B cell (primary cell): ENCODE measurements at places on chromosomes 3 and 15.

GRCh38 chr3:149120051-149120972, 9.1 kb upstream of the HPS3 start:
- peak; percentile 80 for DNase-seq

DNA sequence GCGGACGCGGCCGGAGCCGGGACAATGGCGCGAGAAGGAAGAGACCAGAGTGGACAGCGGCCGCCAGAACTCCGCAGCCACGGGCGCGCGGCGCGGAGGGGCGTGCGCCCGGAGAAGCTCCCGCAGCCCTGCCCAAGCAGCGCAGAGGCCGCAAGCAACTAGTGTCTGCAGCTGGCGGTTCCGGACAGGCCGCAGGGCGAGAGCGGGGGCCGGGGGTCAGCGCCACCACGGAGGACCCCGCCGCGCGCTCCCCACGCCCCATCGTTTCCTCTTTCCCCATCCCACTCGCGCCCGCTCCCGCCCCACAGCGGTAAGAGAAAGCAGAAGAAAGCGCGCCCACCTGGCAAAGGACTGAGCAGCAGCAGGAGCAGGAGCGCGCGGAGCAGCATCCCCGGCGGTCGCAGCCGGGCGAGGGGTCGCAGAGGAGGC, 440 bp downstream of the PRTG start:
- DNase-seq: peak; percentile 29

GRCh38 chr3:112038863-112039262, 4.3 kb downstream of the TMPRSS7 start:
- peak; percentile 33 for DNase-seq

GRCh38 chr15:78943692-78944091, 1.2 kb downstream of the CTSH start:
- DNase-seq: no peak

DNA sequence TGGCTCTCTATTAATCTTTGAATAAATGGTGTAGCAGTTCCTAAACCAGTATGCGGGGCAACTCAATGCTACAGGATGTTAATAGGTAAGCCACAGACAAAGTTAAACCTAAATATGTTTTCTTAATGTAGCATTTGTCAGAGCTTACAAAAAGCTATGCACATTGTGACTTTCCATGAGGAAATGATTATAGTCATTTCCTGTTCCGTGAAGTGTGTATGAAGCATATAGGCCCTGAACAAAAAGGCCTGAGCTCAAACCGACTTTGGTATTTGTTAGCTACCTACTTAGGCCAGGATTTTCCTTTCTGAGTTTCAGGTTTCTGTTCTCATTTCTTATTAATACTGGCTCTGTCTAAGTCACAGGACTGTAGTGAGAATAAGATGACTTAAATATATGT, 14.2 kb downstream of the ZNF80 start:
- peak; percentile 63 for DNase-seq

GRCh38 chr3:66453651-66454463, 47.0 kb downstream of the LRIG1 start:
- DNase-seq: no peak

DNA sequence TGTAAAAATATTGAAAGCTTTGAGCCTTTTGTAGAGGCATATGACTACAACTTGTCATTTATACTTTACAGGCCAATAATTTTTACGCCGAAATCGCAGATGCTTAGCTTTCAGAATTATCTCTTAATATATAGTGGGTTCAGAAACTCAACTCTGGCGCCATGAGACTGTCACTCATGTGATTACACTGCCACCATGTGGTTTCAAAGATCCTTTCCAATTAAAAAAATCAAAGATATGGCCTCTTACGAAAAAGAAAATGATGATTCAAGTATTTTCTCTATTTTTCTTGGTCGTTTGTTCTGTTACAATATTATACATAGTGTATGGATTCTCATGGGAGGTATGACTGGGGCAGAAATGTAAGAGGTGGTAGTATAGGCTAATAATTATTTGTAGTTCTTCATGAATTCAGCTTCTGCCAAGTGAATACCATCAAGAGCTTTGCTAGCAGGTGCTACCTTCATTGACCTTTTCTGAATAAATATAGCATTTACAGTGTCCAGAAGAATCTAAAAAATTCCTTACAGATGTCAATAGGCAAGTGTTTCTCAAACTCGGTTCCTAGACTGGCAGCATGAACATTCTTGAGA, 751.7 kb upstream of the GOLIM4 start:
- peak; percentile 15 for DNase-seq

DNA sequence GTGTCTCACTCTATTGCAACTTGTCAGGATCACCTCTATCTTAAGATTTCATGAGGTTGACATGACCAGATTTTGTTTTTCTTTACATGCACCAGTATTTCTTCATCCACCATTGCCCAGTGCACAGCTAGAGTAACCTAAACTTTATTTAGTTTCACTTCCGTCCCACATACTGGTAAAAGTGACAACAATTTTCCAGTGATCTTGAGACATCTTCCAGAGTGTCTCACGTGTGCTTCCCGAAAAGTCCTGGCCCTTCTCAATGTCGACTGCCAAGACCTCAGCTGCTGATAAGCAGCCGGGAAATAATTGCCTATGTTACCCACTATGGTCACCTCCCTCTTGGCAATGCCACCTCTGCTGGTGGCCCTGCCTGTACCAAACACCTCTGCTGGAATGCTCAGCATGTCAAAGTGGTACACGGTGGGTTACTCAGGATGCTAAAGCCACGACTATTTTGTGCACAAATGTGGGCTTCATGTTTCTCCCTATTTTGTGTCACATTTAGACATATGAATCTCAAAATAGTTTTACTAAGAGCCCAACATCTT, 379.7 kb upstream of the TGFBR2 start:
- no peak for DNase-seq

GRCh38 chr15:93485438-93486327, 396.7 kb upstream of the RGMA start:
- DNase-seq: no peak

DNA sequence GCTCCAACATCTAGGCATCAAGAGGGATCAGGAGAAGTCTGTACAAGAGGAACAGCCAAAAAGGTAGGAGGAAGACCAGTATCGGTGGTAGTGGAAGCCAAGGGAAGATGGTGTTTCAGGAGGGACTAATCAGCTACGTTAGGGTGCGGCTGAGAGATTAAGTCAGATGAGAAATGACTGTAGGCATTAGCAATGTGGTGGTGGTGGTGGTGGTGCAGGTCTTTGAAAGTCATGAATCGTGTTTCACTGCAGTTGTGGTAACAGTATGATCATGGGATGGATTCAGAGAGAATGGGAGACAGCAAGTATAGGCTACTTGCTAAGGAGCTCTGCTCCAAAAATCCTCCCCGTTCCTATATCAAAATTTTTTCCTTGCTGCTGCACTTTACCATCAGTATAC, 35.5 kb downstream of the ASTE1 start:
- DNase-seq: no peak

GRCh38 chr15:87354661-87355410, 901.7 kb downstream of the NTRK3 start:
- no peak for DNase-seq

GRCh38 chr3:99410789-99411311, 227.5 kb upstream of the COL8A1 start:
- no peak for DNase-seq

- DNase-seq: no peak
Observed at GRCh38 chr3:157238457-157238856, 78.5 kb upstream of the CCNL1 start.

GRCh38 chr15:56538901-56539545, 74.1 kb upstream of the MNS1 start:
- no peak for DNase-seq

- DNase-seq: no peak
Observed at GRCh38 chr3:122476532-122476931, 38.2 kb downstream of the KPNA1 start.

GRCh38 chr3:61848885-61849284, 287.5 kb downstream of the PTPRG start:
- no peak for DNase-seq

DNA sequence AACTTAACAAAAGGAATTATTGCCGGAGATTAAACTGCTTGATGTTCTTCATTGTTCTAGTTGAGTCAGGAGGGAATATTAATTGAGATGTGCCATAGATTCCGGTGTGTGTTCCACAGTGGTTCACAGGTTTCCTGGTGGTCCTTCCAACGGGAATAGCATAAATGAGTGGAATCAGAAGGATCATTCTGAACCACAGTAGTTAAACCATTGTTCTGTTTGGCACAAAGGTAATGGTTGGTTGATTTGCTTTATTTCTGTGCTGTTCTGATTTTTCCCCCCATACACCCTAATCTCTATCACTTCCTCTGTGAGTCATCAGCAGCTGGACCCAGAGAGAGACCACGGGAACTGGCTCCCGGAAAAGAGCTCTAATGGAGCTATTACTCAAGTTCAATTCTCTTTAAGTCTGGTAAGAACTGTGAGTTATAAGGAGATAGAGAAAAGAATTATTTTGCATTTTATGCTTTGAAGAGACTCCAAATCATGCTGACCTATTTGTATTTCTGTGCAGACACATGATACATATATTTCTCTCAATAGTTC, 627.2 kb downstream of the ZIC1 start:
- no peak for DNase-seq

GRCh38 chr3:134354612-134355251, 19.5 kb downstream of the AMOTL2 start:
- no peak for DNase-seq

DNA sequence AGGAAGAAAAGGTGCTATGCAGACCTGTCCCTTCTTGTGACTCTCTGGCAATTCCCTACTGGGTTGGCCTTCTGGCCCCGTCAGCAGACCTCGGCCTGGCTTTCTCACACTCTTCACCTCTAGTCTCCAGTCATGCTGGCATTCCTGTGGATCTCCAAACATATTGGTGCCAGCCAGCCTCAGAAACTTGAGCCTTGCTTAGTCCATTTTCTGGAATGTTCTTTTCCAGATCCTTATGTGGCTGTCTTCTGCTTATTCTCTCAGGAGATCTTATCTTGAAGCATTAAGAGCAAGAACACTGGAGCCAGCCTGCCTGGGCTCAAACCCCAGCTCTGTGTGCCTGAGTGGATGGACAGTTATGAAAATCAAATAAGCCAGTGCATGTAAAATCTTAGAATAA, 88.2 kb upstream of the NTRK3 start:
- no peak for DNase-seq

DNA sequence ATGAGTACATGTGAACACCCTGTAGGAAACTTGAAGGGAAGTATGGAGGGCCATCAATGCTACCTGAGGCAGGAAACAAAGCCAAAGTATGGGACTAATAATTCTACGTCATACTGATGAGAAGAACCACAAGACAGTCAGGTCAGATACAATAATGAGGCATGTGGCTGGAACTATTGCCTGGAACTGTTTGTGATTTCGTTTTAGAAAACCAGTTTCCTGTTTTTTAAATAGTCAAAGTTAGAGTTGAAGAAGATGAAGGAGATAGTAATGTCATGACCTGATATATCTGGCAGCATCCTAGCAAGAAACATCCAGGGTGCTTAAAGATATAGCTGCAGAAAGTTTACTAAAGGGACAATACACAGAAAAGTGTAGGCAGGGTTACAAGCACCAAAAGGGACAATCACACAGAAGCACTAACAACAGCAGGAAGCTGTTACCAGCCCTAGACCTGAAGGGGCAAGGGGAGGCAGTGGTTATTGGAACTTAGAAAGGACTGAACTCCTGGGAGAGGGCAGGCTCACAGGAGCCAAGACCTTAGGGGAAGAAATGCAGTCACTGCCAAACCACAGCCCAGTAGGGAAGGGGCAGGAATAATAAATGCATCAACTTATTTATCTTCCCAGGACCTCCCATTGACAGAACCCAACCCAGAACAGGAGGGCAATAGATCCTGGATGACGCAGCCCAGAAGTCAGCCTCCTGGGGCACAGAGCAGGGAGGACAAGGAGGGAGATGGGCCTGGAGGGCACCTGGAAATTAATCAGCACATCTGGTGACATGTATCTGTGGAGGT, 302.1 kb upstream of the STT3B start:
- DNase-seq: peak; percentile 42

DNA sequence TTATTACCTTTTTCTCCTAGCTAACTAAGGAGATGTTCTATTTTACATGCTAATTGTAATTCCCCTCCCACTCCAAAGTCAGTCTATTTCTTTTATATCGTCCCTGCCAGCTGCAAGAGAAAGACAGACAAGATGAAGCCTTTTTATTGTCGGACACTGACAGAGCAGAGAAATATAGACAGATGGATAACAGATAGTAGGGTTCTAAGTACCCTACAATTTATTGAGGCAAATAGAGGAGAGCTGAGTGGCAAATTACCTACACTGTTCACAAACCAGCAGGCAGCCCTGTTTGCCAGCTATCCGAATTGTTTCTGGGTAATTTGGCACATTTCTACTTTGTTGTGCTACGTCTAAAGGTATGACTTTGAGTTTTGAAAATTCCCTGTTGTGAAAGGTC, 392.3 kb upstream of the ZNF717 start:
- DNase-seq: no peak

- DNase-seq: no peak
Observed at GRCh38 chr3:46395210-46395661, 11.6 kb downstream of the CCR5AS start.

GRCh38 chr15:95464509-95464908, 866.0 kb upstream of the NR2F2 start:
- DNase-seq: no peak

DNA sequence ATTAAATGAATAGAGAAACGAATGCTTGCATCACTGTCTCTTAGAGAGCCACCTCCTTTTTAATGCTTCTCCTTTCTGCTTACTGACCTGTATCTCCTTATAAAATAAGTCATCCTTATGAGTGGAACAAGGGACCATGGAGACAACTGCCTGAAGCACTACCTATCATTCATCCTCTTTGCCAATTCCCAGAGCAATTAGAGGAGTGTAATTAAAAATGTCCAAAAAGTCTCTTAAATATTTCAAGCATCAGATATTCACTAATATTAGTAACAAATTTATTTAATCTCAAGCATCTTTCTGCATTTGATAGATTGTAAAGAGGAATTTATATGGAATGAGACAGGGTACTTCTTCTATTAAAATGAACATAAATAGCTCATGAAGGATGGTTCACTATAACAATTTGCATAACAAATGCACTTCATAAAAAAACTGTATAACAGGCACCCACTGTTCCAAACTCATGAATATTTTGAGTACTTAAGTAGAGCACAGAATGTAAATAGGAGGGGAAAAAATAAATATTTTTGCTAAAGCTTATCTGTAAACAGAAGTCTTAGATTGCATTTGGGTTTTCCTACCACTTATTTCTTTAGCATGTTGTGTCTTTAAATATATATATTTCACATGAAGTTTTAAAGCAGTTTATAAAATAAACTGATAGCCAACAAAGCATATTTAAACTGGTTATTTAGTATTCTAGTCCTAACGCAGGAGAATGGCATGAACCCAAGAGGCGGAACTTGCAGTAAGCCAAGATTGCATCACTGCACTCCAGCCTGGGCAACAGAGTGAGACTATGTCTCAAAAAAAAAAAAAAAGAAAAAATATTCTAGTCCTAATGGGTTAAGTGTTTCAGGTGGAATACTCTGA, 269.3 kb downstream of the TBL1XR1 start:
- no peak for DNase-seq

GRCh38 chr3:164897342-164897741, 181.0 kb downstream of the SI start:
- DNase-seq: no peak

GRCh38 chr3:65641045-65641444, 397.7 kb downstream of the MAGI1 start:
- DNase-seq: no peak
